Left lobe of liver (tissue), 2 donors: ENCODE measurements at places on chromosomes 6 and 20. TPM values are rescaled to one million over a fixed set of nuclear protein-coding genes. Genes with fewer than 3 reads are reported as not detected.

CALHM6 gene
- total RNA-seq: 2.2 TPM

DNA sequence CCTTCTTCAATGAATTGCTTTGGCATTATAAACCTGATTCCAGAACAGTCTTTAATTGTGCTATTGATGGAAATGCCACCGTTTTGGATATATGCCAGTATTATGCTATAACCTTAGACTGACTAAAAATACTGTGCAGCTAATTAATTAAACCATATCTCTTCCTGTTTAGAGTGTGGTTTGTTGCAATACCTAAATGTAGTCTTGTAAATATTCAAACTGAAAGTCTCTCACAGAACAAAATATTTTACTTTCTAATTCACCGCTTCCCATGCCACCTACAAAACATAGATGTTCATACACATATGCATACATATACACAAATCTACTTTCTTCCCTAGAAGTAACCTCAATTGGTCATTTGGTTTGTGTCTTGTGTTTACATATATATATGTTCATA is 126.6 kb downstream of the SIM1 start:
- DNase-seq: no peak

CST4 gene
- not detected for total RNA-seq

DNA sequence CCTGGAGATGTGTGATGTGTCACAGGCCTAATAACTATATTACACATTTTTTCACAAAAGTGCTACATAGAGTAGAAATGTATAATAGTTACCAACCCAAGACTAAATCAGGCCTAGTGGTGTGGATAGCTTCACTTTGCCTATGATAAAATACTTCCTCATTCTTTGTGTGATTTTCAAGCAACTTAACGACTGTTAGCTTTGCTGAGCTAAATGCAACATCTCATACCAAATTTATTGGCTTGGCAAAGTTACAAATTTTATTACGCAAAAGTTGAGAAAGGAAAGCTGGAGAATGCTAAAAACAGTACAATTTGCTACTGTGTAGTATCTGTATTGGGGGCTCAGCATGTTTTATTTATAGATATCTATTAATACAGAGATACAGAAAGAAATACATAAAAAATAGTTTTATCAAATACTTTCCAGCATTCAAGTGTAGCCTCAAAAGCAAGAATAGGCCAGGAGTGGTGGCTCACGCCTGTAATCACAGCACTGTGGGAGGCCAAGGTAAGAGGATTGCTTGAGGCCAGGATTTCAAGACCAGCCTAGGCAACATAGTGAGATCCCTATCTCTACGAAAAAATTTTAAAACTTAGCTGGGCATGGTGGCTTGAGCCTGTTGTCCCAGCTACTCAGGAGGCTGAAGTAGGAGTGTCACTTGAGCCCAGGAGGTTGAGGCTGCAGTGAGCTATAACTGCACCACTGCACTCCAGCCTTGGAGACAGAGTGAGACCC is 3.6 kb upstream of the EDN1 start:
- no peak for DNase-seq
